NCI-H1048 (cell line): ENCODE measurements at places on chromosomes 12 and 14.

- no peak for DNase-seq
Observed at GRCh38 chr12:102417055-102417454, 63.3 kb downstream of the IGF1 start.

DNA sequence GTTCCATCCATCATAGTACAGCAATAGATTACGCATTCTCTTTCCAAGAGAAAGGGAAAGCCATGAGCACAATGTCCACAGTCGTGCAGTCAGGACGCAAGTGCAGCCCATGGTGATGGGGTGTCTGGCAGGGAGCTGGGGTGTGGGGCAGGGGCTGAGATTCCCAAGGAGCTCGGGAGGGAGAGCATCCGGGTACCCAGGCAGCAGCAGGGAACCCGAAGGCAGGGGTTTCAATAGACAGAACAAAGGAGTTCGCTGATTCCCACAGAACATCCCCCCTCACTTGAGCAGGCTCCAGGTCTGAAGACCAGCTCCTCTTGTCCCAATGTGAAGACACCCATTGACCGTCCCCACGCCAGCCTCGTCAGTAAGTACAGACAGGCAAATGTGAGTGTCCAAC is 13.5 kb downstream of the ANHX start:
- no peak for DNase-seq

DNA sequence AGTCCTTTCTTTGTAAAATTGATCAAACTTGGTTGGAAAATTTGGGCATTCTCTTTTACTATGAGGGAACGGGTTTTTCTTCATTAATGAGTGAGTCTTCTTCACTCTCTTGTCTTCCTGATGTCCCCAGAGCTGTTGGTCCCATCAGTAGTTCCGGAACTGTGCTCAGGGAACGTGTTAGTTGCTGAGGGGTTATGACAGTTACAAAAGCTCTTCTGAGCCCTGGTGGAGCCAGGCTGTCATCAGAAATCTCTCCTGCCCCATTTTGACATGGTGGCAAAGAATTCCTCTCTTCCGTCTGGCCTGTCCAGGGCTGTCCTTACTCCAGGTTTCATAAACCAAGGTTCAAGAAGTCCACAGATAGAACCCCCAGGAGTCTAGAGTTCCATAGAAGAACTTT is 208.5 kb downstream of the SLC41A2 start:
- DNase-seq: no peak

DNA sequence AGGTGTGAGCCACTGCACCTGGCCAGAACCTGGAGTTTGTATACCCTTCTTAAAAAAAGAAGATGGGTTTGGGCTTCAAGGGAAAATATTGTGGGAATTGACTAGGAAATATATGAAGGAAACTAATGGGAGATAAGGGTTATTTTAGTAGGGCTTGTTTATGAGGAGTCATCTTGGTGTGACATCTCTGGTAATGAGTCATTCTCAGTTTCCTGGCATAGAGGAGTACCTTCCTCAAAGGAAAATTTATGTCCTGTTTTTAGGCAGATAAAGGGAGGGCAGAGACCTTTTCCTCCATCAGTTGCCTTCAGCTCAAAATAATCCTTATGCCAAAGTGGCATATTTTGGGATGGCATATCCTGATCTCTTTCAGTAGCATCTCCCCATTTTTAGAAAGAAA is 30.6 kb upstream of the NFKBIA start:
- no peak for DNase-seq

DNA sequence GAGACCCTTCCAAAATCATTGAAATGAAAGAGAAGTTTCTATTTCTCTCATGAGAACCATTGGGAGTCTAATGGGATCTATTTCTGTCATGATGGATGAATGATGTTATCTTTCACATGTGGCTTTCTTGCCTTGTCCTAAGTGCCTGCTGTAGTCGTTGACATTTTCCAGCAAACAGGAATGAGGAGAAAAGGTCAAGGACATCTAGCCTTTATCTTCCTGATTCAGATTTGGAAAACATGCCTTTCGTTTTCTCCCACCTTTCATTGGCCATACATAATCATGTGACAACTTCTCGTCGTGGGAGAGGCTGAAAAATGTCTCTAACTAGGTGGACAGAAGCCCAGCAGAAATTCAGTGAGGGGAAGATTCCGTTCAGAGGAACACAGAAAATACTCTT is 94.5 kb downstream of the PCNX1 start:
- DNase-seq: no peak

- no peak for DNase-seq
Observed at GRCh38 chr14:30588873-30589272, 29.9 kb downstream of the G2E3 start.

GRCh38 chr12:116400636-116401372 is 123.3 kb upstream of the MED13L start:
- no peak for DNase-seq

DNA sequence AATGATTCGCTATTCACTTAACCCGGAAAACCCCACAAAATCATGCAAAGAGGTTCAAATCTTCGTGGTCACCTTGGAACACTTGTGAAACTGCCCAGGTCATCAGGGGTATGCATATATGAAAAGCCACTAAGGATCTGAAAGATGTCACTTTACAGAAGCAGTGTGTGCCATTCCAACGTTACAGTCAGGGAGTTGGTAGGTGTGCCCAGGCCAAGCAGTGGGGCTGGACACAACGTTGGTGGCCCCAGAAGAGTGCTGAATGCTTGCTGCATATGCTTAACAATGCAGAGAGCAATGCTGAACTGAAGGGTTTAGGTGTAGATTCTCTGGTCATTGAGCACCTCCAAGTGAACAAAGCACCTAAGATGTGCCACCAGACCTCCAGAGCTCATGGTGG is 51.1 kb upstream of the EIF5 start:
- no peak for DNase-seq
